Stomach (tissue), 19 donors: ENCODE measurements at places on chromosomes 2 and 18. TPM values are rescaled to one million over a fixed set of nuclear protein-coding genes. Genes with fewer than 3 reads are reported as not detected.

DNA sequence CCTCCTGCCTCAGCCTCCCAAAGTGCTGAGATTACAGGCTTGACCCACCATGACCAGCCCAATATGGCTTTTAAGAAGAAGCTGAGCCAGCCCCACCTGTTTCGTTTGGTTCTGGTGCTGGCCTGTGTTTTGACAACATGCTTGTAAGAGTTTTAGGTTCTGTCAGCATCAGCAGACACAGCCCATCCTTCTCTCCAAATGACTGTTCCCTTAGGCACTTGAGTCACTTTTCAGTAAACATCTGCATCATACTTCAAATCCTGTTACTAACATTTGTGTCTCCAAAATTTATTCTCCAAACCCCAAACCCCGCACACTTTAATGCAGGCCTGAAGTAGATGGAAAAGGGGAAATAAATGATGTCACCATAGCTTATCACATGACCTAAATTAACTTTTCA lies 1118.5 kb downstream of the TSN start:
- H3K36me3 ChIP-seq = no peaks in the 10 kb centered on the region
- H3K27ac ChIP-seq = no peak overlapping the region
- DNase-seq = no peak
- no peaks in the 10 kb centered on the region for H3K27me3 ChIP-seq
- no peak overlapping the region for H3K4me3 ChIP-seq

DNA sequence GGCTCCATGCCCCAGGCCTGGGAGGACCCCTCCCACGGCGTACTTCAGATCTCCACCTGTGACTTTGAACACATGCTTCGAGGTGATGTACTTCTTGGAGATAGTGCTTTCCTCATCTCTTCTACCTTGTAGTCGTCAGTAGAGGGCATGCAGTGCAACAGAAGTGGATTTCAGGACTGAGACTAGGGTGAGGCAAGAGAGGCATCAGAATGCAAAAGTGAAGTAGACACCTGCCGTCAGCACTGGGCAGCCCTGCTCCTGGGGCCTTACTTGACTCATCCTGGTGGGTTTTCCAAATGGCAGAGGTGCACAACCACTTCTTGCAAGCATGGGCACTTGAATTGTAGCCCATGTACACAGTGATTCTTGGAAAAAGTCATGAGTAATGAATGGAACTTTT lies 258.8 kb downstream of the NEDD4L start:
- H3K27me3 ChIP-seq = no peaks in the 10 kb centered on the region

DNA sequence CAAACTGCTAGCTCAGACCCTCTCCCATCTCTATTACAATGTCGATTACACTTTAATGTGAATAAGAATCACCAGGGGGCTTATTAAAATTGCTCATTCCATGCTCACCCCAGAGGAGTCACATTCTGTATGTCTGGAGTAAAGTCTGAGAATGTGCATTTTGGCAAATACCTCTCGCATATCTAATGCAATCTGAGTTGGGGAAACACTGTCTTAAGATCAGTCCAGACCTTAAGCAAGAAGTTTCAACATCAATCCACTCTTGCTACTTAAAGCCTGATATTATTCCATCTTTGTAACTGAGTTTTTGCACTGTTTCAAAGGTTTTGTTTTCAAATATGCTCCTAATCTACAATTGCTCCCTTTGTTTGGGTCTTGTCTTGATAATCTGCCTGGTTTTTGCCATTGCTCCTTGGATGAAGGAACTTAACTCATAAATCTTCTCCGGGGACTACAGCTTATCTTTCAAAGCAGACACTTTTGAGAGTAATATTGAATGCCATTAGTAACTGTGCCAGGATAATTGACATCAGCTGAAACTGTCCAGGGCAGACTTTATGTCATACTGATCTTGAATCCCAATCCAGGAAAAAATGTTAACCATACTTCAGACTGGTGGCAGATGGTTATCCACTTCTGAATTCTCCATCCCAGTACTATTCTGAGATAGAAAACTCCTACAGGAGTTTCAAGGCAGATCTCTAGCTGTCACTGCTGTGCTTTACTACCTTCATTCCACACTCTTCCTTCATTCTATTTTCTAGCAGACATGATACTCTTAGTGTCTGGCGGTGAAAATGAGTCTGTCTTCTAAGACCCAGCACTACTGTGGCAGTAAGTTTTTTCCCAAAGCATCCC lies 200.9 kb downstream of the ERBB4 start:
- H3K27me3 ChIP-seq = no peaks in the 10 kb centered on the region
- no peaks in the 10 kb centered on the region for H3K4me1 ChIP-seq
- no peak overlapping the region for H3K27ac ChIP-seq
- no peak overlapping the region for H3K4me3 ChIP-seq
- no peaks in the 10 kb centered on the region for H3K36me3 ChIP-seq

DSC2 gene
- total RNA-seq = 47.0 TPM

DNA sequence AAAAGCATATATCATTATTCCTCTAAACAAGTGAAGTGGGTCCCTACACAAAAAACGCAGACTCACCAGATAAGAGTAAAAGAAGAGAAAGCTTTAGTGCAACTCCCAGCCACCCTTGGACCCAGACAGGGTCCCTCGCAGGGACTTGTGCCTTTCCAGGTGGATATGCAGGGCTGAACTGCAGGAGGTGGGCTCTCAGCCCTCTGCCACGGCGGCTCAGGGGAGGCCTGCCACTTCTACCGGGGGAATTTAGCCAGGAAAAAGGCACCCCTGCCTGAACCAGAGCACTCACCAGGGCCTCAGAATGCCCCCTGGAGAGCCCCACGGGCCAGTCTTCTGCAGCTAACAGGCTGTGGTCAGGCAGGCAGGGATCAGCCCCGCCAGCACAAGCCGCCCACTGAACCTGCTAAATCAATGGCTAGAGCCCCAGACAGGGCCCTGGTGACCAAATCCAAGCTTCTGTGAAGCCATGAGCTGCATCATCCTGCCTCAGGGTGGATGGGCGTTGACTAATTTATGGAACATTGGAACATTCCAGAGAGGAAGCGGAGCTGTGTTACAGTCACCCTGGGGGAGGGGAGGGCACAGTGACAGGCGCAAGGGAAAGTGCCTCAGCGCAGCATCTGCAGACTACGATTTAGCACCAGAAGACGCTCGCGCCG lies 209.3 kb downstream of the EIPR1 start:
- peaks cover 27% of the 10 kb centered on the region for H3K36me3 ChIP-seq
- no peaks in the 10 kb centered on the region for H3K27me3 ChIP-seq
- no peaks in the 10 kb centered on the region for H3K4me1 ChIP-seq

GIGYF2 gene
- 87.4 TPM for total RNA-seq

DNA sequence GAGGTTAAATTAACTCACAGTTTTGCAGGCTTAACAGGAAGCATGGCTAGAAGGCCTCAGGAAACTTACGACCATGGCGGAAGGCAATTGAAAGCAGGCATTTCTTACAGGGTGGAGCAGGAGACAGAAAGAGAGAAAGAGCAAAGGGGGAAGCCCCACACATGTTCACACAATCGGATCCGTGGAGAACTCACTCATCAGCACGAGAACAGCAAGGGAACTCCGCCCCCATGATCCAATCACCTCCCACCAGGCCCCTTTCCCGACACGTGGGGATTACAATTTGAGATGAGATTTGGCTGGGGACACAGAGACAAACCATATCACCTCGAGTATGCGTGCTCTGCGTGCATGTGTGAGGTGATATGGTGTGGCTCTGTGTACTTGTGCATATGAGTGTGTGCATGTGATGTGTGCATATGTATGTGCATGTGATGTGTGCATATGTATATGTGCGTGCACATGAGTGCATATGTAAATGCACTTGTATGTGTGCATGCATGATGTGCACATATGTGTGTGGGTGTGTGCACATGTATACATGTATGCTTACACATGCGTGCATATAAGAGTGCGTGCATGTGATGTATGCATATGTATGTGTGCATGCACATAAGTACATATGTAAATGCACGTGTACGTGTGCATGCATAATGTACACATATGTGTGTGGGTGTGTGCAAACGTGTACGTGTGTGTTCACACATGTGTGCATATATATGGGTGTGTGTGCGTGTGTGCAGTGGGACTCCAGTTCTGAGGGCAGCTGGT lies 108.7 kb upstream of the HDAC4 start:
- H3K27ac ChIP-seq = no peak overlapping the region
- no peaks in the 10 kb centered on the region for H3K36me3 ChIP-seq
- H3K4me3 ChIP-seq = no peak overlapping the region
- H3K27me3 ChIP-seq = no peaks in the 10 kb centered on the region

- no peak for DNase-seq
- peaks cover 3% of the 10 kb centered on the region for H3K27me3 ChIP-seq
- no peaks in the 10 kb centered on the region for H3K36me3 ChIP-seq
- no peaks in the 10 kb centered on the region for H3K4me1 ChIP-seq
- H3K4me3 ChIP-seq = no peak overlapping the region
Observed at GRCh38 chr2:176599796-176600485, 330.7 kb downstream of the MTX2 start.

GRCh38 chr2:137522620-137523011 lies 441.7 kb upstream of the HNMT start:
- no peaks in the 10 kb centered on the region for H3K36me3 ChIP-seq
- H3K4me3 ChIP-seq = no peak overlapping the region
- DNase-seq = no peak
- H3K27me3 ChIP-seq = no peaks in the 10 kb centered on the region
- no peak overlapping the region for H3K27ac ChIP-seq

FAM228A gene
- 1.3 TPM for total RNA-seq

GRCh38 chr2:18860179-18860578 lies 270.8 kb upstream of the NT5C1B start:
- H3K4me3 ChIP-seq = no peak overlapping the region
- H3K36me3 ChIP-seq = no peaks in the 10 kb centered on the region
- H3K4me1 ChIP-seq = no peaks in the 10 kb centered on the region
- no peaks in the 10 kb centered on the region for H3K27me3 ChIP-seq
- no peak for DNase-seq

GRCh38 chr18:69021211-69021805 lies 223.4 kb downstream of the CCDC102B start:
- no peak for DNase-seq
- H3K27ac ChIP-seq = no peak overlapping the region
- H3K4me1 ChIP-seq = no peaks in the 10 kb centered on the region
- no peak overlapping the region for H3K4me3 ChIP-seq

GRCh38 chr2:43159797-43160196 lies 66.6 kb downstream of the ZFP36L2 start:
- no peak for DNase-seq
- peaks cover 86% of the 10 kb centered on the region for H3K4me1 ChIP-seq
- H3K27ac ChIP-seq = peak overlapping the region; percentile 71
- no peaks in the 10 kb centered on the region for H3K36me3 ChIP-seq
- H3K27me3 ChIP-seq = no peaks in the 10 kb centered on the region

CBLN2 gene
- total RNA-seq = 3.8 TPM

DCDC2C gene
- not detected for total RNA-seq

DNA sequence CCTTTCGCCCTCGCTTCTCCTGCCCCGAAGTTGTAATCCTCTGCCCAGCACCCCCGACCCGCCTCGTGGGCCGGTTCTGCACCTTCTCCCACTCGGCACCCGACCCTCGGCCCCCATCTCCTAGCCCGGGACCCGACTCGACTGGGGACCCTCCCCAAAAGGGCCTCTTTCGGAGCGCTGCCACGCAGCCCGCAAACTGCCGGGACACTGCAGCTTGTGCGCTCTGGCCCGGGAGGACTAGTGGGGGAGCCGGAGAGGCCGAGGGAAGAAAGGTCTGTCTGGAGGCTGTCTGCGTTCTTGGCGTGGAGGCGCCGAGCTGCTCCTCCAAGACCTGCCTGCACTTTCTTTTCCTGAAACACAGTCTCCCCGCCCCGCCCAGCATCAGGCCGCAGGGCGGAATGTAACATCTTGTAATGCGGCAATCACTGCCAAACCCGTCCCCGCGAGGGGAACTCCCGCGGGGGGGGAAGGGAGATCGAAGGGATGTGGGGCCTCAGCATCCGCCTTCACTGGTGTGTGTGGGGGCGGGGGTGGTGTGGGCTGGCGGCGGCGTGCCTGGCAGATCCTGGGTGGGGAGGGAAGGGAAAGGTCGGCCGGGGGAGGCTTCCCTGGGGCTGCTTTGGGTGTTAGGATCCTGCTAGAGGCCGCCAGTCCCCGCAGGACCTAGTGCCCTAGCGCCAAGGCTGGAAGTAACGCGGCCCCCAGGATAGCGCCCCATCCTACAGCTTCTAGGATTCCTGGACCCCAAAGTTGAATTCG lies 7.4 kb downstream of the DLX2 start:
- H3K4me1 ChIP-seq = peaks cover 53% of the 10 kb centered on the region
- peaks cover 72% of the 10 kb centered on the region for H3K27me3 ChIP-seq
- H3K4me3 ChIP-seq = peak overlapping the region; percentile 57
- H3K36me3 ChIP-seq = no peaks in the 10 kb centered on the region
- no peak overlapping the region for H3K27ac ChIP-seq
- peak; percentile 84 for DNase-seq

RAMP1 gene
- total RNA-seq = 113 TPM

DNAH7 gene
- 1.3 TPM for total RNA-seq

DNA sequence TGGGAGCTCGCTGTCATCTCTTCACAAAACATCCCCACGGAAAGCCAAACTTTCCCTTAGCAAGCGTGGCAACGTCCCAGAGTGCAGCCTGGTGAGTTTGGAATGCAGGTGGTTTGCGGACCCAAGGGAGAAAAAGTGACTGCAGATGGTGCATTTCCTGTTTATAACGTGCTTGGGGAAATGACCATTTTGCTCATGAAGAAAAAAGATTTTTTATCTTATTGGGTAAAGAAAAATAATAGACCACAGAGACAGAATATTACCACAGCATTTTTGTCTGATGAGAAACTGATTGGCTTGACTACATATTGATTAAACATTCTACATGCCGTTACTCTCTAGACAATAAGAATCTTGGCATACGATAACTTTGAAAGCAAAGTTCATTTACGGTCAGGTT lies 136.5 kb downstream of the COPS8 start:
- H3K4me1 ChIP-seq = peaks cover 16% of the 10 kb centered on the region
- DNase-seq = no peak
- H3K27me3 ChIP-seq = peaks cover 5% of the 10 kb centered on the region

DNER gene
- 10.6 TPM for total RNA-seq

DES gene
- 1,078 TPM for total RNA-seq

ASPRV1 gene
- total RNA-seq = 3.5 TPM

GRCh38 chr2:189545418-189545817 lies 35.2 kb downstream of the SLC40A1 start:
- peaks cover 50% of the 10 kb centered on the region for H3K4me1 ChIP-seq
- H3K27me3 ChIP-seq = no peaks in the 10 kb centered on the region
- no peaks in the 10 kb centered on the region for H3K36me3 ChIP-seq
- DNase-seq = no peak

UGT1A5 gene
- not detected for total RNA-seq

- H3K36me3 ChIP-seq = no peaks in the 10 kb centered on the region
- DNase-seq = peak; percentile 56
- peaks cover 8% of the 10 kb centered on the region for H3K27me3 ChIP-seq
- peak overlapping the region; percentile 61 for H3K4me3 ChIP-seq
- peaks cover 24% of the 10 kb centered on the region for H3K4me1 ChIP-seq
Observed at GRCh38 chr2:238846628-238847418, 1.1 kb upstream of the TWIST2 start.

- H3K27me3 ChIP-seq = no peaks in the 10 kb centered on the region
- peak overlapping the region; percentile 76 for H3K27ac ChIP-seq
- no peak overlapping the region for H3K4me3 ChIP-seq
- no peaks in the 10 kb centered on the region for H3K36me3 ChIP-seq
Observed at GRCh38 chr2:46569766-46570165, 90.4 kb downstream of the TMEM247 start.

GRCh38 chr2:37631698-37632097 lies 39.7 kb downstream of the CDC42EP3 start:
- no peaks in the 10 kb centered on the region for H3K27me3 ChIP-seq
- H3K4me1 ChIP-seq = no peaks in the 10 kb centered on the region
- H3K4me3 ChIP-seq = no peak overlapping the region
- no peaks in the 10 kb centered on the region for H3K36me3 ChIP-seq
- DNase-seq = no peak
